ENCODE measurements at places on chromosomes 6 and 20. TPM values are rescaled to one million over a fixed set of nuclear protein-coding genes. Genes with fewer than 3 reads are reported as not detected.

The ZNF831 gene
- not detected for total RNA-seq

The ZNF311 gene
- total RNA-seq: 5.5 TPM

The TPD52L1 gene
- 6.7 TPM for total RNA-seq

The CCN2 gene
- 8.5 TPM for total RNA-seq

The WFDC12 gene
- not detected for total RNA-seq

The CCR6 gene
- total RNA-seq: not detected

The VNN1 gene
- 0.09 TPM for total RNA-seq

The PAX1 gene
- total RNA-seq: not detected

The ID4 gene
- total RNA-seq: 118 TPM

The FOXC1 gene
- total RNA-seq: 8.9 TPM

The C6orf132 gene
- total RNA-seq: not detected

The BCL2L1 gene
- total RNA-seq: 30.4 TPM

All from cerebellum (tissue), 4 donors.